ENCODE measurements at places on chromosomes 3 and 15.

DNA sequence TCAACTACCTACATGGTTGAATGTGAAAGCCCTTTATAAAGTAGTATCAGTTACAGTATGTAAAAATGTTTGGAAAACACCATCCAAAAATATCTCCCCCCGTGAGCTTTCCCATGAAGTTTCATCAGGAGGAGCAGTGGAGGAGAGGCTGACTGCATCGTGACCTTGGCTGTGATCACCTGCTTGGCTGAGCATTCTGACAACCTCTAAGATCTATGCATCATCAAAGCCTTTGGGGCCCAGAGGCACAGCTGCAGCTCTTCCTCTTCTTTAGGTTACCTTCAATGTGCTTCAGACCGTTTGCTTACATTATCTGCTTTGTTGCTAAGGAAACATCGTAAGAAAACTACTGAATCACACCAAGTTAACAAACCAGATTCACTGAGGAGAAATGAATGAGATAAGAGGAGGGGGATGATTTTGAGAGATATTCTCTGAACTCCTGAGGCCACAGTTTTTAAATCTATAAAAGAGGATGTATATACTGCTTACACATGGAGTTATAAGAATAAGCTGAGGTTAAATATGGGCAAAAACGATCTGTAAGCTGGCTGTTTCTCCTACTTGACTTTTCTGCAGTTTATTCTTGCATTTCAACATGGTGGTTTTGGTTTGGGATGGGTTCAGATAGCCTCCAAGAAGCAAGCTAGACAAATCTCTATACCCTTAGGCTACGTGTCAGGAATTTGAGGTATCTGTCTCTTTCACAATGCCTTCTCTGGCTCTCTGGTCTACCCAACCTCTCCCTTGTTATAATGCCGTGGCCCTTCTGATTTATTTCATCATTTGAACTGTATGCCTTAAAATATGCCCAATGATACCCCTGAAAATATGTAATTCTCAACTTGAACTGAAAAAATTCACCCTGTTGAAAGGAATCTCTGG is 4.0 kb downstream of the GCSAM start:
- peak; percentile 79 for DNase-seq

DNA sequence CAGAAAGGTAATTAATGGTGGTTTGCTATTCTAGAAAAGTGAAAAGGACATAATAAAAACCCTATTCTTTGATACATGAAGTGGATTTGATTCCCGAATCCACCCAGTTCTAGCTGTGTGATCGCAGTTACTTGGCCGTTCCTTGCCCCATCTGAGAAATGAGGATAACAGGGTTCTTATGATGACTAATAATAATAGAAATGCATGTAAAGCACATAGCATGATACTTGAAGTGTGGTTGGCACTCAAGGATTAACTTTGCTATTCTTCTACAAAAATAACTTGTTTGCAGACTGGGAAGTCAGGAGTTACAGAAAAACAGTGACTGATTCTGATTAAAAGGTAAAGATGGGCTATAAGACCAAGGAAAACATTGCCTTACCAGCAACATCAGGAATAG is 26.8 kb downstream of the PARL start:
- no peak for DNase-seq

- DNase-seq, result no peak
Observed at GRCh38 chr3:190060192-190060775, 60.4 kb downstream of the P3H2 start.

DNA sequence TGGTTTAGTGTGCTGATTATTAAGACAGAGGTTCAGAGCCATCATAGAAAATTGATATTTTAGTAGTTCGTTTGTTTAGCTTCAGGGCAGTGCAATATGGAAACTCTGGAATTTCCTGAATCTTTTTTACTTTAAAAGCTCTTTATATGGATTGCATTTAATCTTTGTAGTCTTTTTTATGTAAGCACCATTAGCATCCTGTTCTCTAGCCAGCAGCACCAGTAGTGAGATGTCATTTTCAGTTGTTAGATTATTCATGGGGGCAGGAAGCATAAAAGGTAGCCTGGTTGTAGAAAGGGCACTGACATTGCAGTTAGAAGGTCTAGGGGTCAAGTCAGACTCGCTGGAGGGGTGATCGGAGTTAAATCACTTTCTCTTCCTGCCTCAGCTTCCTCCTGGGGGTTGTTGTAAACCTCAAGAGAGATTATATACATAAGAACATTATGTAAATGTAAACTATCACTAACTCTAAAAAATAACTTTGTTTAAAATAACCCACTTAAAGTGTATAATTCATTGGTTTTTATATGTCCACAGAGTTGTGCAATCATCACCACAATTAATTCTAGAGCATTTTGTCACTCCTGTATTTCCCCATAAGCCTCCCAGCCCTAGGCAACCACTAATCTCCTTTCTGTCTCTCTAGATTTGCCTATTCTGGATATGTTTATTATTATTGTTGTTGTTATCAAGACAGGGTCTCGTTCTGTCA is 31.4 kb upstream of the ITPKA start:
- no peak for DNase-seq

GRCh38 chr3:31246293-31247062 is 286.2 kb upstream of the STT3B start:
- no peak for DNase-seq

DNA sequence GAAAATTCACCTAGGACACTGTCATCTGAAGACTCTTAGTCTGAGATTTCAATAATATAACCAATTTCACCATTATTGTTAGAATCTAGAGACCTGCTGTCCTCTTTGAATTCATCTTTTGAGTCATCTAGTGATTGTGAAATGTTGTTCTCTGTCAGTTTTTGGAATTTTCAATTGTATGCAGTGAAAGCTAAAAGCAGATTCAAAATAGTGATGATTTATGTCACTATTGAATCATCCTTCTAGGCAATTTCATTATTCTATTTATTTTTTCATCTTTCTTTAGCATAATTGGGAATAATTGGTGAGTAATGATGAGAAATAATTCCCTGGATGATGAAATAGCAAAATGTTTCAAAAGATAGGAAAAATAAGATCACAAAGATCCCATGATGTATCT is 101.7 kb upstream of the EIF1B start:
- DNase-seq, result no peak

- DNase-seq, result no peak
Observed at GRCh38 chr3:37130984-37131859, 43.2 kb downstream of the LRRFIP2 start.

DNA sequence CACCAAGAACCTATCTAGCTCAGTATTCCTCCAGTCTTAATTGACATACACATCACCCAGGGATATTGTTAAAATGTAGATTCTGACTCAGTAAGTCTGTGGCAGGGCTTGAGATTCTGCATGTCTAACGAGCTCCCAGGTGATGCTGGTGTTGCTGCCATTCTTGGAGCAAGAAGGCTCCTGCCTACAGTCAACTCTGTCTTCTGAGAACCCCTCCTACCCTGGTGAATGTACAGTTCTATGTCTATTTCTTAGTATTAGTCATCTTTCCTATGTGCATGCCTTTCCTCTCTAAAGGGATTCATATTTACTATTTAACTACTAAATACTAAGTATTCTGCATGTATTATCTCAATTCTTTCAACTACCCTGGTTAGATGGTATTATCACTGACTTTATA is 268.7 kb downstream of the EDEM1 start:
- DNase-seq, result no peak

GRCh38 chr3:119676020-119676419 is 1.2 kb downstream of the COX17 start:
- no peak for DNase-seq

GRCh38 chr15:60326343-60326742 is 71.4 kb downstream of the ANXA2 start:
- DNase-seq, result no peak

- DNase-seq, result peak; percentile 31
Observed at GRCh38 chr15:42165106-42165505, 8.7 kb upstream of the PLA2G4F start.

DNA sequence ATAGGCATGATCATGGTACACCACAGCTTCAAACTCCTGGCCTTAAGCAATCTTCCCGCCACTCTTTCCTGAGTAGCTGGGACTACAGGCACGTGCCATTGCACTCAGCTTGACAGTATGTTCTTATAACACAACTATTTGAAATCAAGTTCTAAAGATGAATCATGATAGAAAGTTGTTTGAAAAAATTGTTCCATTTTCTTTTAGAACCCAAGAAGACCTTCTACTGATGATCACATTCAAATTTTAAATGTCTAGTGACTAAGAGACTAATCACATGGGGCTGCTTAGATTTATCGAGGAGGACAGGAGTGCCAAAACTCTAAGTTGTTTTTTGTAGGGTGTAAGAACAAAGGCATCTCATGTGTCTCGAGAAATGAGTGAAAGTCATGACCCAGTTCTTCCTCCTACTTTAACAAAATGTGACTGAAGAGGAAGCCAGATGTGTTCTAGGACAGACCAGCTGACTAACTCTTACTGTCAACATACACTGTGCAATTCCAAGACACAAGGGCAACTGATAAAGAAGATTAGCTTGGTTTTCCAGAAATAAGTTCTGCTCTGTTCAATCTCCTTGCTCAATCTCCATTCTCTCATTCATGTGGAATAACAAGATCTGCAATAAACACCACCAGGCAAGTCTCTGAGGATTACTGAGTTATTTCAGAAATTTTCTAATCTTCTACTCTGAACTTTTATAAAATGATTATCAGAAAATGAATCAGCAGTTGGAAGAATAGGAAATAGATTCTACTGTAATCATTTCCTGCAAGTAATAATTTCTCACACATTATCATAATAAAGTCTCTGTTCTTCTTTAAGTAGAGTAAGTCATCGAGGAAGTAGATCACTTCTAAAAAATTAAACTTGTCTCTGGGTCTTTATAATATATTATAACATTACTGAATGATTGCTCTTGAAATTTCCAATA is 122.6 kb upstream of the CCNL1 start:
- no peak for DNase-seq

GRCh38 chr3:64827431-64827830 is 139.6 kb upstream of the ADAMTS9 start:
- no peak for DNase-seq

DNA sequence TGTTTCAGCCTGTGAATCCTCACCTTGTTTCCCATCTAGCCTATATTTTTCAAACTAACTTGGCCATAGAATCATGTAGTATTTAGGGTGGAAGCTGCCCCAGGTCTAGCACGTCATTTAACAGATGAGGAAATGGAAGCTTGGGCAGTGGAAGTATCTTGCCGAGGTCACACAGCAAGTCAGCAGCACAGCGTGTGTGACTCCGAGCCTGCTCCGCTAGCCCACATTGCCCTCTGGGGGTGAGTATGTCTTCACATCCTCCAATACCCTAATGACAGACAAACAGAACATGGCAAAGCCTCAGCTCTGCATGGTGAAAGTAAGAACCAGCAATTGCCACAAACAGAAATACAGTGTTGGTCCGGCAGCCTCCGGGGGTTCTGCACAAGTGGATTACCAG is 2.2 kb upstream of the CCR5 start:
- peak; percentile 86 for DNase-seq

DNA sequence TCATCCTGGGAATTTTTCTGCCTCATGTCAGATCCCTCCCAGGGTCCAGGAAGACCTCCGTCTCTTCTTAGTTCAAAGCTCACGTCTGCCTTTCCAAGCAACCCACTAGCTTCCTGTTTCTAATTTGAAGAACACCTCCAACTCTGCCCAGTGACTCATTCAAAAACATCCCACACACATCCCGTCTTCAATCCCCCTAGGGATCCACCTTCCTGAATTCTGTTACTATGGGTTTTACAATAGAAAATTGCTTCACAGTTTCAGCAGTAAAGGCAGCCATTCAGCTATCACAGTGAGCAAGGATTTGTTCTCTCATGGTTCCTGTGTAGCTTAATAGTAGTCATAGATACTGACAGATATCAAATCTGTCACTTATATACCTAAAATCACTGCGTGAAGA is 308.3 kb upstream of the CCDC54 start:
- no peak for DNase-seq

- DNase-seq, result no peak
Observed at GRCh38 chr3:27561576-27561975, 77.4 kb upstream of the SLC4A7 start.

DNA sequence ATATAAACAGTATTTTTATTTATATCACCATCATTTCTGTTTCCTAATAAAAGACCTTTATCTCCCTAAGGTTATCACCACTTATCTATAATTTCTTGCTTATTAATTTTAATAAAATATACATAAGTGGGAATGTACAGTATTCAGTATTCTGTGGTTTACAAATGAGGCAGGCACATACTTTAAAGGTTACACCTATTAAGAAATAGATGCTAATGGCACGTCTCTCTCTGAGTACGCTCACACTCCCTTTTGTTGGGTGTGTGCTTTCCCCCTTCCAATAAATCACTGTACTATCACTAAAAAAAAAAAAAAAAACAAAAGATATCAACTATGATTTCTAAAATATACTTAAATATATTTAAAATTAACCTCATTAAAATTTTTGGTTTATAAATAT is 8.9 kb downstream of the OXNAD1 start:
- no peak for DNase-seq

GRCh38 chr3:17808994-17809393 is 66.6 kb upstream of the TBC1D5 start:
- no peak for DNase-seq

DNA sequence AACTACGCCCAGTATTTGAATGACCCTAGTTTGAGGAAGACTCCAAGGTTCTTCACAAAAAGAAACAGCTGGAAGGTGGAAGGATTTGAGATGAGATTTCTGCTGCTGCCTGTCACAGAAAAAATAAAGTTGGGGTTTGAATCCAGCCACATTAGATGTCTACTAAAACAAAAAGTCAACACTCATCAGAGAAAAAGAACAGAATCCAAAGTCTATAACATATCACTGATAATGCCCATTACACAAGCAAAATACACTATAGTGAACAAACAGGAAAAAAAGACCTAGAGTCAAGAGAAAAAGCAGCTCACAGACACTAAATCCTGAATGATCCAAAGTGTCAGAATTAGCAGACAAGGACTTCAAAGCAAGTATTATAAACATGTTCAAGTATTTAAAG is 56.0 kb downstream of the RFX7 start:
- DNase-seq, result no peak

GRCh38 chr15:63447017-63447676 is 57.2 kb upstream of the USP3 start:
- DNase-seq, result no peak

GRCh38 chr3:121834157-121834670 is 646 bp downstream of the IQCB1 start:
- peak; percentile 63 for DNase-seq
